ENCODE measurements at places on chromosomes 3 and 15.
A peak's percentile ranks its signal among the peaks of the same experiment; 100 is the strongest.

DNA sequence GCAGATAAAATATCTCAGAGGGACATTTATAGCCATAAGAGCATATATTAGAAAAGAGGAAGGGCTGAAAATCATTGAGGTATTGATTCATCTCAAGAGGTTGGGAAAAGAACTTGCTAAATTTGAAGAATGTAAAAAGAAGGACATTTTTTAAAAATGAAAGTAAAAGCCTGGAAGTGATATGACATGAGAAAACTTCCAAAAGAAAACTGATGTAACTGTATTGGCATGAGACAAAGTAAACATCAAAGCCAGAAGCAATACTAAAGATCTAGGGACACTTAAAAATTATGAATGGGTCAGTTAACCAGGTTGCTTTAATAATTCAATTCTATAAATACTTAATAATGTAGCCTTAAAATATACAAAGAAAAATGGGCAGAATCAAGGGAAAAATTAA lies 31.9 kb downstream of the CEP63 start:
- DNase-seq, result no peak

DNA sequence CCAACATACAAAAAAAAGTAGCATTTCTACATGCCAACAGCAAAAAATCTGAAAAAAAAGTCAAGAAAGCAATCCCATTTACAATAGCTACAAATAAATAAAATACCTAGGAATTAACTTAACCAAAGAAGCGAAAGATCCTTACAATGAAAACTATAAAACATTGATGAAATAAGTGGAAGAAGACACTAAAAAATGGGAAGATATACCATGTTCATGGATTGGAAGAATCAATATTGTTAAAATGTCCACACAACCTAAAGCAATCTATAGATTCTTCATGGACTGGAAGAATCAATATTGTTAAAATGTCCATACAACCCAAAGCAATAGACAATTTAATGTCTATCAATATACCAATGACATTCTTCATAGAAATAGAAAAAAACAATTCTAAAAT lies 21.0 kb downstream of the PEAK1 start:
- DNase-seq, result no peak

DNA sequence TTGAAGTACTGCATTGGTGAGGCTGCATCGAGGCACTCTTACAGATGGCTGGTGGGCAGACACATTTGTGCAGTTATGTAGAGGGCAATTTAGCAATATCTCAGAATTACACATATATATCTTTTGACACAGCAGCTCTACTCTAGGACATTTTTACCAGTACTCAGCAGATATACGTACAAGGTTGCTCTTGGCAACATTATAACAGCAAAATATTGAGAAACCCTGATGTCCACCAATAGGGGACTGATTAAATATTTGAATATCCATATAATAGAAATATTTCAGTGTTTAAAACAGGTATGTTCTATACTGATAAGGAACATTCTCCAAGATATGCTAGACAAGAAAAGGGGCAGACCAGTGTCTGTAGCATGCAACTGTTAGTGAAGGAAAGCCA lies 7.9 kb upstream of the FBXO22 start:
- DNase-seq, result no peak

GRCh38 chr3:157175691-157176507 lies 16.0 kb upstream of the CCNL1 start:
- DNase-seq, result no peak

DNA sequence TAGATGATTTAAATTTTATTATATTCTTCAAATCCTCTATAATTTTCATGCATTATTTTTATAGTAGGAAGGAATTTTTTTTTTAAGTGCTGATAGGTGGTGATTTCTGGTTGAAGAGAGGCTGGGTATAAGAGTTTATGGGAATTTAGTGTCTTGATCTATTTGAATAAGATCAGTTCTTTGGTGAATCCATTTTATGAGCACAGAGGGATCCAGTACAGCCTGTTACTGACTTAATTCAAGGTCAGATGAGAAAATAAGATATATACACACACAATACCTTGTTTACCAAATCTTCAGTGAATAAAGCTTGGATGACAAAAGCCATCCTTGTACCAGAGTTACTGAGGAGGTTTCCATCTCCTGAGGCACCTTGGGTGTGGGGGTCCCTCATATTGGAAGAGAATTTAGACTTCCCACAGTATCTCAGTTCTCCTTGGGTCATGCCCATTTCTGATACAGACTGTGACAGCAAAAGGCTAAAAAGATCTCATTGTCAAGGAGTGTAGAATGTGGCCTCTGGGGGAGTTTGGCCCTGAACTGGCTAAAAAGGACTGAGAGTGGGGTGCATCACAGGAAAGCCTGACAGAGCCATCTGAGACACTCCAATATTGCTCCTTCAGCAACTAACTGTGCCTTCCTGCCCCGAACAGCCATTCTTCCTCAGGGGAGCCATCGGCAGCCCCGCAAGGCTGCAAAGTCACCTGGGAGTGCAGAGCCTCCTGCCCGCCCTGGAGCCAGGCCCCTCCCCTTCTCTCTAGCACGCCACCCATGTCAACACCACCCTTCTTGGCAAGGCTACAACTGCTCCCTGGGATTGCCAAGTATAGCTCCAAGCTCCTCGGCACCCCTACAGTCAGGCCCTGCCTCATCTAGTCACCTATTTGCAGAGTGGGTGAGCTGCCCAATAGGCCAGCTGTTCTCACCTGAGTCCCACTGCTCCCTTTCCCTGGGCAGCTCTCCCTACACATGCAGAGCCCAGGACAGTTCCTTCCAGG lies 43.1 kb upstream of the HACD2 start:
- no peak for DNase-seq

DNA sequence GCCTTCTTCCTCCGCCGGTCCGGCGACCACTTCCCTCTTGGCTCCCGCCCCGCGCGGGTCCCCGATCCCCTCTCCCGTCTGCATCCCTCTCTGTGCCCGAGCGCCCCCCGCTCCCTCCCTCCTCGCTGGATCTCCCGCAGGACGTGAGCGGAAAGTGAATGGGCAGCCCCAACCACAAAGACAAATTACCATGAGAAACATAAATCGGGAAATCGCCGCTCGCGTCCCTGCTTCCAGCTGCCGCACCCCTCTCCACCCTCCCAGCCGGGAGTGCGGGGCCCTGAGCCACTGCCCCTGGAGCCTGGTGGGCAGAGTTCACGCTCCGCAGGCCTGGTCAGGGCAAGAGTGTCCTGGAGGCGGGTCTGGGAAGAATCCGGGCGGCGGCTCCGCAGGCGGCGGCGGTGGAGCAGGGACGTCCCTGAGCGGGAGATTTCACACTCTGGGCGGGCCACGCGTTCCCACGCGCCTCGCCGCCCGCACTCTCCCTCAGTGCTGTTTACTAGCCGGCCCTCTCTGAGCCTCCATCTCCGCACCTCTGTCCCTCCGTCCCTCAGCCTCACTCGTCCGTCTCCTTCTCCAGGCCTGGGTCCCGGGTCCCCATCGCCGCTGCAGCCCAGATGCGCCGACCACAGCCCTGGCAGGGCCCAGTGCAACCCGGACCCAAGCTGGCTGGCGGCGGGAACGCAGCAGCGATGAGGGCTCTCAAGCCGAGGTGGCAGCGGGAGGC lies 835 bp downstream of the SEMA5B start:
- no peak for DNase-seq

GRCh38 chr3:36823806-36824205 lies 59.5 kb upstream of the DCLK3 start:
- no peak for DNase-seq

DNA sequence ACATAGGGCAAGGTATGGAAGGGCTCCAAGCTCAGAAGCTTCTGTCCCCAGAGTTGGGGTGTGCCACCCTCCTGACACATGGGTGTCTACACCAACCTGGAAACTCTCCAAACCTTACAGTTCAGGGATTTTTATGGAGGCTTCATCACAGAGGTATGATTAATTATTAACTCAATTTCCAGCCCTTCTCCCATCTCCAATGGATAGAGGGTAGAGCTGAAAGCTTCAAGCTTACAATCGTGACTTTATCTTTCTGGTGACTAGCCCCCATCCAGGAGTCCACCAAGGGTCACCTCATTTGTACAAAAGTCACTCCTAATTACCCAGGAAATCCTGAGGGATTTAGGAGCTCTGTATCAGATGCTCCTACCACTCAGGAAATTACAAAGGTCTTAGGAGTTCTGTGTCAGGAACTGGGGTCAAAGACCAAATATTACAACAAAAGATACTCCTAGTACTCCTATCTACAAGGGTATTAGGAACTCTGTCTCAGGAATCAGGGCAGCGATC lies 62.7 kb downstream of the TFDP2 start:
- no peak for DNase-seq

DNA sequence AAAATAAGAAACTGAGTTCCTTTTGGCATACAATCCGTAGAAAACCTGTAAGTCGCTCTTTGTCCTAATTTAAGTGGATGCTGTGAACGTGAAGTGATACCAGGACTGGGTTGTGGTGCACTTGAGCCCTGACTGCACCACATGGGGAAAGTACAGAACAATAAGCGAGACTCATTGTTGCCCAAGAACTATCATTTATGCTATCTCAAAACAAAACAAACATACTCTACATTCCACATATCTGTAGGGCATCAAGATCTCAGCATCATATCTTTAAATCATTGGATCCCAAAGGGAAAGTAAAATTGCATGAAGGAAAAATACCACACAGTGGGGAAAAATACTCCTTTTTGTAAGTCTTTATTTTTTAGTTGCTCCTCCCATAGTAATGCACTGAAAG lies 580.3 kb downstream of the MECOM start:
- DNase-seq, result no peak

DNA sequence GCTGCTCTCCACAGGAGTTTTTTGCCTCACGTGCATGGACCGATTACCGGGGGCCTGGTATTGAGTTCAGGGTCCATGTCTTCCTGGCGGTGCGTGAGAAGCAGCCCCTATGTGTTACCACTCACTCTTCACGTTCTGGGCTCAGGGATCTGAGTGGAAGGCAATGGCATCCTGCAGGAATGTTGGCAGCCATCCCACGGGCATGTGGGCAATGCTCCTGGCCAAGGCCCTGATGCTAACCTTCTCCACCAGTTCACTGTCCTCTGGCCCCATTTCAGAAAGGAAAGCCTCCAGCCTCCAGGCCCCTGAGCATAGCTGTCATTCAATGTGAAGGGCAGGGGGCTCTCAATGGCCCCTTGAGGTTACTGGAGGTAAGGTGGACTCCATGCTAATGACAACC lies 43.0 kb upstream of the KY start:
- no peak for DNase-seq

DNA sequence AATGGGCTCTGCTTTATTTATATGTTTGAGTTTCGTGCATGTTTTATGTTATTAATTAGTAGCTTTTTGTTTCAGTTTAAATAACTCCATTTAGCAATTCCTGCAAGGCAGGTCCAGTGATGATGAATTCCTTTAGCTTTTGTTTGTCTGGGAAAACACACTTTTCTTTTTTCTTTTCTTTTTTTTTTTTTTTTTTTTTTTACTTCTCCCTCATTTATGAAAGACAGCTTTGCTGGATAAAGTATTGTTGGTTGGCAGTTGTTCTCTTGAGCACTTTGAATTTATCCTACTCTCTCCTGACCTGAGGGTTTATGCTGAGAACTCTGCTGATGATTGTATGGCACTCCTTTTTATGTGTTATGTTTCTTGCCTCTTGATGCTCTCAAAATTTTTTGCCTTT lies 35.7 kb downstream of the TMEM39A start:
- DNase-seq, result no peak

- no peak for DNase-seq
Observed at GRCh38 chr3:148757238-148758215, 59.8 kb downstream of the AGTR1 start.

DNA sequence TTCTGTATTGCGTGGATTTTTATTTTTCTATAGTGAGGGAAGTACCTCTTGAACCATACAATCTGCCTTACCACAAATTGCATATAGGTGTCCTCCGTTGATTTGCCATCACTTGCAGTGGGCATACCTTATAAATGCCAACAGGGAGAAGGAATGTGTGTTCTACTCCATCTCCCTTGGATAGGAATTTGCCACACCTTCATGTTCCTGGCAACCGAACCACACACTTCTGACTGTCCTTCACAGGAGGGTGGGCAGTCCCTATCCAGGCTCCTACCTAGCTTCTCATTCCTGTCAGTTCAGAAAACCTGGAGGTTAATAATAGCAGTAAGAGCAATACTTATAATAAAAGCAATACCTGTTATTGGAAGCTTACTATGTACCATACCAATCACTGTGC lies 357.7 kb downstream of the EFHB start:
- DNase-seq, result no peak

DNA sequence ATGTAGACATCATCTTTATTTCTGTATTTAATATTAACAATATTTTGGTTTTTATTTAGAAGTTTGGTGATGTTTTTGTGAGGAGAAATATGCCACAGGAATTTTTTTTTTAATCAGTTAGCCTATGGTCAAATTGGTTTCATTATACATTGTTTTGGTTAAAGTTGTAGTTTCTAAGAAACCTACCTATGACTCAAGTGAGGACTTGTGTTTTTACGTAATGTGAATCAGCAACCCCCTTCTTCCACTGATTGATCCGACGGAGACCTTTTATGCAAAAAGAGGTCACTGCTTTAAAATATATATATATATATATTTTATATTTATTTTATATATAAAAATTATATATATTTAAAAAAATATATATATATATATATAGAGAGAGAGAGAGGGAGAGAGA lies 698.1 kb downstream of the FHIT start:
- no peak for DNase-seq

- no peak for DNase-seq
Observed at GRCh38 chr3:37138816-37139215, 35.6 kb downstream of the LRRFIP2 start.

GRCh38 chr3:42846685-42847522 lies 28.8 kb downstream of the CYP8B1 start:
- no peak for DNase-seq

DNA sequence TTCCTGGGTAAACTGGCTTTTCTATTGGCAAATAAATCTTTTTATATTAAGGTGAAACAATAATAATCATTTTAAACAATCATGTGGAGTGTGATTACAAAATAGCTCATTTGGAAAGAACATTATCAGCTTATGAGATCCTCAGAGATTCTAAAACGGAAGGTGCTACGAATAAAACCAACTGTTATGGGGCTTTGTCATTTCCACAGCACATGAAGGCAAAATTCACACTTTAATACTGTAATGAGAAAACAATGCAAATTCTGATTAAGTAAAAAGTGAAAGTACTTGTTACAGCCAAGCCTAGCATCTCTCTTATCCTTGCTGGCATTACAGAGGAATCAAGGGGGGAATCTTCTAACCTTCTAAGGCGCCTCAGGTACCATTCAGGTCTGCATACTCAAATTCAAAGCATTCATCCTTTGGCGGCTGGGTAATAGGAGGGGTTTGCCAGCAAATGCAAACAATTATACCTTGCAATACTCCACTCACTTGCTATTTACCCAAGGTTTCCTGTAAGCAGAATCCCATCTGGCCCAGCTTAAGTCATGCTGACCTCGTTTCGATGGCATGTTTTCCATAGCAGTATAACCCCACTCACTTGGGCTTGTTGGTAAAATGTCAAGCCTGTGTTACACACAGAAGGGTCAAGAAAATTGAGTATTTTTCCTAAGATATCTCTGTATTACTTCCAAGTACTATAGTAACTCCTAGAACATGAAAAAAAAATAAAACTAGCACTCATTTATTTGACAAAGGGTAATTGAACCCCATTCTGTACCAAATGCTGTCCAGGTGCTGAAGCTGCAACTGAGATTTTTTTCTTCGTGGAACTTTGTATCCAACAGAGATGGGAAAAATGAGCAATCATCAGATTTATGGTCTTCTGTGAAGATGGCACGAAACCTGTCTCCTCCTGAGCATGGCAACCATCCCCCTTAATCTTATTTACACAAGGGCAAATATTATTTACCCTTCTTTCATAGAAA lies 183.7 kb upstream of the LMCD1 start:
- DNase-seq, result peak; percentile 57

GRCh38 chr3:130932979-130933378 lies 39.1 kb downstream of the ATP2C1 start:
- DNase-seq, result no peak
